ENCODE measurements at places on chromosomes 7 and 10.

GRCh38 chr7:55513868-55514267, 58.4 kb downstream of the VOPP1 start:
- DNase-seq: no peak

GRCh38 chr10:99529591-99530107, 3.1 kb upstream of the NKX2-3 start:
- DNase-seq: no peak

DNA sequence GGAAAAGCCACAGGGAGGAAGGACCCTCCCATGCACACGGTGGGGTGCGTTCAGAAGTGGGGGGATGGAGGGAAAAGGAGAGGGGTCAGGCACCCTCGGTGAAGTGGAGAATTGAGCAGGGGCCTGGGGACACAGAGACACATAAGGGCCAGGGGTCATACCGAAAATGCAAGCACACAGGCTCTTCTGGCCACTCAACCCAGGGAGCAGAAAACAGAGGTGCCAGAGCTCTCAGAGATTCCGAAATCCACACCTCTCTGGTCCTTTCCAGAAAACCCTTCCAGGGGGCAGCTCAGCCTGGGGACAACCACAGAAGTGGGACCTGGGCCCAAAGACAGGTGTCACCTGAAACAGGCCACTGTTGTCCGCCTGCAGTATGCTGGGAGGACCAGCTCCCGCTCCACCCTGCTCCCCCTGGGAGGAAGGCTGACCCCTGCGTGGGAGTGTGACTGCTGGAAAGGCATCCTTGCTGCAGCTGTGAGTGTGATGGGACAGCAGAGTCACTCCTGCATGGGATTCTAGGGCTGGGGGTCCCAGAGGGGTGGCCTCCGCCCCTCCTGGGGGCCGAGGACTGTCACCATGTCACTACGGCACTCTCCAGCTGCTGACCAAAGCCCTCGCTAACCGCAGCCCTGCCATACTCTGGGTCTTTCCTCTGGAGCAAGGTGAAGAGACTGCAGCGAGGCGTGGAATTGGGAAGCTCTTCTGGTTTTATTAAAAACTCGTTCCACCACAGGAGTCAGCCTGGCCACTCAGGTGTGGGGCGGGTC, 63.1 kb downstream of the TMEM209 start:
- no peak for DNase-seq

DNA sequence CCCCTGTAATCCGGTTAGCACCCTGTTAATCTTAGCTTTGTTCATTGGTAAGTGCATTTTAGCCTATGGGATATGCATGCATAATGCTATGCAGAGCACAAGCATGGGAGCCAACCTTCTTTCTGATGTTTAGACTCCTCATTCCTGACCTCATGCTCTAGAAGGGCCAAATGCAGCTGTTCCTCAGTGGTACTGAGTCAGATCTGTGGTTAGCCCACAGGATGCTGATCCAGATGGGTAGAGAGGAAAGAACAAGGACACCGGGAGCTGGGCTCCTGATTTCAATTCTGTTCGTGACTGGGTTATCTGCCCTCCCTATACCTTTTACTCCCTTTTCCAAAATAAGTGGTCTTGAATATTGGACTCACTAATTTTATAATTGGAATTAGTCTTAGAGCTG, 31.7 kb upstream of the C10orf90 start:
- no peak for DNase-seq

GRCh38 chr10:8418631-8419030, 364.1 kb downstream of the GATA3 start:
- no peak for DNase-seq

GRCh38 chr10:1316121-1316808, 260.1 kb downstream of the WDR37 start:
- DNase-seq: no peak

DNA sequence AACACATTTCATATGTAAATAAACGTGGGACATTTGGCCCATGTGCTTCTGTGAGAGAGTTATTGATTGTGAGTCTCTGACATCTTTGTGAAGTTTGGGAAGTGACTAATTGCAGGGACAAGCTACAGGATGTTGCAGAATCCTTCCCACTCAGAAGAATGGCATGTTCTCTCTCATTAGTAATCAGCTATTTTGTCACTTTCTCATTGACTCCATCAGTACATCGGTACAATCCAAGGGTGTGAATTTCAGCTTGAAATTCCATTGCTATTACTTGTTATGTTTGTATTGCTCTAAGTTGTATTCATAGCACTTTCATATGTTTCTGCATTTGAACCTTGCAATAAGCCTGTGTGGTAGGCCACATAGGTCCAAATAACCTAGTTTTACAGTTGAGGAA, 100.0 kb upstream of the KCNMA1 start:
- no peak for DNase-seq

DNA sequence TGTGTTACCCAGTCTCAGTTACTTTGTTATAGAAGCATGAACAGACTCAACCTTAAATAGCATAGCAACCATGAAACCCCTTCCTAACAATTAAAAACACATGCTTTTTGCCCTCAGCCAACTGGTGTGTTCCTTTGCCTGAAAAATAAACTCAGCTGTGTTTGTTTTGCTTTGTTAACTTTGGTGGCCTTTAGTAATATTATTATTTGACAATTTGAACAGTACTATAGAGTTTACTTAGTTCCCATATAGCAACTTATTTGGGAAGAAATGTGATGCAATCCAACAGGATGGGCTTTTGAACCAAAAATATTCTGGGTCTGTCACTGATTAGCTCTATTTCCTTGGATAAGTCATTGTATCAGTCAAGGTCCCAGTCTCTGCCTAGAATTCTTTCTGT, 22.5 kb upstream of the MKLN1 start:
- DNase-seq: no peak

- DNase-seq: no peak
Measured at GRCh38 chr10:52170776-52171175, 143.3 kb upstream of the DKK1 start.

GRCh38 chr7:30467271-30467670, 11.3 kb downstream of the NOD1 start:
- no peak for DNase-seq

- DNase-seq: no peak
Measured at GRCh38 chr10:116026315-116026714, 246.7 kb downstream of the GFRA1 start.

GRCh38 chr7:137454246-137454724, 110.8 kb upstream of the PTN start:
- no peak for DNase-seq

DNA sequence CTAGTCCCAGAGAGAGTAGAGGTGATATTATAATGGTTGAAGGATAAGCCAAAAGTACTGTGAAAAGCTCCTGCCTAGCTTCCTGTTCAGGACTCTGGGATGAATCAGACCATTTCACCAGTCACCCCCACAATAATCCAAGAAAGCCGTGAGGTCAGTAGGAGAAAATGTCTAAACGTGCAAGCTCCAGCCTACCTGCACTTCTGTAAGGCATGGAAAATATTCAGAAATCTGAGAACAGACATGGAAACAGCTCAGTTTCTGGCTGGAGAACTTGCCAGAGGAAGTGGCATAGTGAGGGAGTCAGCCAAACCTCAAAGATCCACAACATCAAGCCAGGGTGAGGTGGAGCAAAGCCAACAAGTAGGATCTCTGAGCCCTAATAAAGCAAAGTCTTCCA, 58.2 kb downstream of the ELAPOR2 start:
- no peak for DNase-seq

DNA sequence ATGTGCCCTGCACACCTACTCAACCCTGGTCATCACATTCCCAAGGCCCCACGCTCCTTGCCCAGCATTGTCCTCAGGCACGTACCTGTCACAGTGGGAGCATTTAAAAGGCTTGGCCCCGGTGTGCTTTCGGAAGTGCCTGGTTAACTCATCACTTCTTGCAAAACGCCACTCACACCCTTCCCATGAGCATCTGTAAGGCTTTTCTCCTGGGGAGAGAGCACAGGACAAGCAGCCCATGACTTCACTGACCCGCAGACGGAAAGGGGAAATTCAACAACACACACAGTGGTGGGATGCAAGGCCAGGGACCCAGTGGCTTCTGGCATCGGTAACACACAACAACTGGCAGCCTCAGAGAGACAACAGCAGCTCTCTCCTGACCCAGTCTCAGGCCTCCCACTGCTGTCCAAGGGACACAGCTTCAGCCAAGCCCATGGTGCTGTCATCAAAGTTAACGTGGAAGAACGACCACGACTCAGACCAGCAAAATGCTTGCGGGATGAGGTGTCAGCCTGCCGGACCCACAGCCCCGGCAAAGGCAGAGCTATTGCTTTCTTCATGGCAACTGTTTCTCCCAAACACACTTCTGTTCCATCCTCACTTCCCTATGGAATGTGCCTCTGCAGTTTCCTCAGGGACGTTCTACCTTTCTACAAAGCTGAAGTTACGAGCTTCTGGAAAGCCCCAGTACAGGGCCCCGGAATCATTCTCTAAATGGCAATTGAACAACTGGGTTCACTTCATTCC, 4.8 kb downstream of the KLF6 start:
- no peak for DNase-seq

DNA sequence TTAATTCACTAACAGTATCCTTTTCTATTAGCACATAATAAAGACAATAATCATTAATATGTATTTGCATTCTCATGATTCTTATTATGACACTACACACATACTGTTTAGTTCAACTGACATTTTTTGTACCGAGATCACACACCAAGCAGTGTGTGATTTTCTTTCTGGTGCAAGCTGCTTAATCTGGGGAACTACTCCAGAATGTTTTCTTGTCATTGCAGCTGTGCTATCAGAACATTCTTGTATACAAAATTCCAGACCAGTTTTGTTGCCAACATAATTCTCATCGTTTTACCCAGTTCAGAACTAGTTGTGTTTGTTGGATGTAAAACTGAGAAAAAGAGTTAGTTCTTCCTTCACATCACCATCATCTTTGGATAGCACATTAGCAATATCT, 37.4 kb downstream of the VKORC1L1 start:
- no peak for DNase-seq

- DNase-seq: no peak
Measured at GRCh38 chr7:99094401-99094800, 49.5 kb downstream of the SMURF1 start.

- no peak for DNase-seq
Measured at GRCh38 chr10:78255796-78256638, 222.4 kb downstream of the RPS24 start.

DNA sequence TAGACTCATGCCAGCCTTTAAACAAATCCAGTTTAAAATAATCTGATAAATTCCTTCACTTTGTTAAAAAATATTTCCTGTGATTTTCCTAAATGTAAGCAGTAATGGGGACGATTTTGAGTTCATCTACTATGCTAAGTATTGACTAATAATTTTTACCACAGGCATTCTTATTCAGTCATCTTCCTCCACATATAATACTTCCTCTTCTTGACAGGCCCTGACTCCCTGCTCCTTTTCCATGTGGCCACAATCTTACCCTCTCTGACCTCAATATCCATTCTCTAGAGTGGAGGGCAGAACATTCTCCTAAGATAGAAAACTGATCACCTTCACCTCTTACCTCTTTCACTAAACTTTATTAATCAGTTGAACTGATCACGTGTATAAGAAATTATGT, 7.8 kb downstream of the DNAJC2 start:
- DNase-seq: no peak

- DNase-seq: no peak
Measured at GRCh38 chr7:135509589-135509838, 388 bp downstream of the CNOT4 start.

DNA sequence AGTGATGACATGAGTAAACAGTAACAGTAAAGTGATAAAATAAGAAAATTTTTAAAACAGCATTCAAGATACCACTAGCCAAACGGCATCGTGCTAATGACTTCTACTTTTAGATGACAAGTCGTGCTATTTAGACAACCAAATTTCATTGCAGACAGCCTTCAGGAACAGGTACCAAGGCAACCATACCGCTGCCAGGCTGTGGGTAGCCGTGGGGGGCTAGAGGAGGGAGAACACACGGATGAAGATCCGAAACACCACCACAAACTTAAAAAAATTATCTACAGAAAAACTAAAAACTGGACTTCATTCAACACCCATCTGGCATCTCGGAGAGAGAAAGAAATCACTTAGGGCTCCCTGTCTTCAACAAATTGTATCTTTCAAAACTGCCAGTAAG, 89.6 kb downstream of the RSU1 start:
- no peak for DNase-seq

GRCh38 chr7:108875139-108875538, 305.5 kb downstream of the DNAJB9 start:
- DNase-seq: no peak

DNA sequence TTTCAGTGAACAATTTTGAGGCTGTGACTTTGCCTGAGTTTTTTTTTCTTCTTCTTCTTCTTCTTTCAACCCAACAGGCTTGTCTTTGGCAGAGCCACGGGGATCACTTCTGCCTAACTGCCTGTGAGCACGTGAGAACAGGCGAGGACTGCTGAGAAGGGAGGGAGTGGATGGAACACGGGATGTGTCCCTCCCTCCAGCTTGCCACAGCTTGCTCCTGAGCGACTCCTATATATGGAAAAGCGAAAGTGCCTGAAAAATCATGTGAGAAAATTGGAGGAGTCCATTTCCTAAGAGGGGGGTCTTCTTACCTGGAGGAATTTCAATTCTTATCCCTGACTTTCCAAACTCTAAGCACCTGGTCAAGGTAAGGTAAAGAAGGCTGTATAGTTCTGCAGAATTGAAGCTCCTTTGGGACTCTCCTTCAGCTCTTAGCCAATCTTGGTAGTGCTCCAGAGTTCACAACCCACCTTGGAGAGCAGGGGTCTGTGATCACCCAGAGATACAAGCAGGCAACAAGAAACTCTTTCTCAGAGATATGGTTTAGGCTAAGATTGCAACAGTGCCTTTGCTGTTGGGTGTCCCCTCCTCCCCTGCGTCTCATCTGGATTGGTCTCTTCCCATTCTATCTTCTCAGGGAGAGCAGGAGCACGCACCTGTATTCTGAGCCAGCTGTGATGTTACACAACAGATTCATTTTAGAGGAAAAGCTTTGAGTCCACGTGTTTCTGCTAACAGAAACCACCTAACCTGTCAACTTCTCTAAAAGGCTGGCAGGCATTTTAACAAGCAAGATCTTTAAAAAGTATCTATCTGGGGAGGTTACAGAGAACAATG, at the start of gene MAT1A:
Gene MAT1A (minus strand): TSS at position 208 of the 837 bp plus-strand sequence. CDS start 235 bp downstream, outside the sequence.
- DNase-seq: no peak

DNA sequence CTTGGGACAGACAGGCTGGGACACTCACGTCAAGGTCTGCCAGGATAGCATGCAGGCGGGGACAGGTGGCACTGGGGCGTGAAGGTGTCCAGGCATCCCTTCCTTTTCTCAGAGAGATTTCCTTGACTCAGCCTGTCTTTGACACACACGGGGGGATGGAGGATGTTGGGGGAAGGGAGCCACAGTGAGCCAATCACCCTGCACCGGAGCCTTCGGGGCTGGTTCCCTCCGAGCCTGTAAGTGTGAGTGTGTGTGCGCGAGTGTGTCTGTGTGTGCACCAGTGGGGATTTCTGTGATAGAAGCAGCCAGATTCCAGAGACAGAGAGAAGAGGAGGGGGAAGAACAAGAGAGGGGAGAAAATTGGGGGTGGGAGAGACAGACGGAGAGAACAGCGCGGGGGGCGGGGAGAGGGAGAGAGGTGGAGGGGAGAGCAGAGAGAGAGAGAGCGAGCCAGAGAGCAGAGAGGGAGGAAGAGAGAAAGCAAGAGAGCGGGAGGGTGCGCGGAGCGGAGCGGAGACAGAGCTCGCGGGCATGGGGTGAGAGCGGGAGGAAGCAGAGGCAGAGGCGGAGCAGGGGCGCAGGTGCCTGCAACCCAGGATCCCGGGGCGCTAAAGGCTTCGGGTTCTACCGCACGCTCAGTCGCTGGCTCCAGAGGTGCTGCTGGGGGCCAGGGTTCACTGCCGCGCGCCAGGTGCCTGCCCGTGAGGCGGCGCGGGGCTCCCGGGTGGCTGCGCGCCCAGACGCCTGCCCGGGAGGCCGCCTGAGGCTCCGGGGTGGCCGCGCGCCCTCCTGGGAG, 466 bp upstream of the GPR26 start:
- no peak for DNase-seq

- DNase-seq: no peak
Measured at GRCh38 chr10:111491154-111491553, 414.3 kb downstream of the ADRA2A start.

Measured in activated CD8-positive, alpha-beta T cell treated with anti-CD3 and anti-CD28 coated beads, Interleukin-2, amount 10 ng/mL, durations not matched to agents 7 days and 5 days (primary cell).